ENCODE measurements at places on chromosomes 11 and 22.

DNA sequence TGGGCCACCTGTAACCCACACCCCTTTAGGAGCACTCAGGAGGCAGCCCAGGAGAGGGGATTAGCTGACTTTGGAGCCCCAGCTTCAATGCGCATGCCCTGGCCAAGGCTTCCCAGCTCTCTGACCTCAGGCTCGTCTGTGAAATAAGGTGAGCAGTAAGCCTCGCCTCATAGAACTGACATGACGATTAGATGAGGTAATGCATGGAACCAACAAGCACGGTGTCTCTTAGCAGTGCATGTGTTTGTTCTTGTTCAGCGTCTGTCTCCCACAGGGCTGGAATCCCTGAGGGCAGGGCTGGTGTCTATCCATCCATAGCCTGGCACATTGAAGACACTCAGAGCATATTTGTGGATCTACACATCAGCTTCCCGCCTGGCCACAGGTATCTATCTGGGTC, 415.4 kb downstream of the MN1 start:
- no peak for DNase-seq

DNA sequence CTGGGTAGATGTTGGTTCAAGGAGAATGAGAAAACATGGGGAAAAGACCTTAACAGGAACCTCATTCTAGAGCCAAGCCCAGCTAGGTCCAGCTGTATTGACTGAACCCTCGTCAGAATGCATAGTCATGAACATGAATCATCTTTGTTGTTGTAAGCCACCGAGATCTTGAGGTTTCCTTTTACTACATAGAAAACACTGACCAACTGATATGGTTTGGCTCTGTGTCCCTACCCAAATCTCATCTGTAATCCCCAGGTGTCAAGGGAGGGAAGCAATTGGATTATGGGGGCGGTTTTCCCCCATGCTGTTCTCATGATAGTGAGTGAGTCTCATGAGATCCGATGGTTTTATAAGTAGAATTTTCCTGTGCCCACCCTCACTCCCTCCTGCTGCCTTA, 19.4 kb upstream of the PHOX2A start:
- DNase-seq, result no peak

DNA sequence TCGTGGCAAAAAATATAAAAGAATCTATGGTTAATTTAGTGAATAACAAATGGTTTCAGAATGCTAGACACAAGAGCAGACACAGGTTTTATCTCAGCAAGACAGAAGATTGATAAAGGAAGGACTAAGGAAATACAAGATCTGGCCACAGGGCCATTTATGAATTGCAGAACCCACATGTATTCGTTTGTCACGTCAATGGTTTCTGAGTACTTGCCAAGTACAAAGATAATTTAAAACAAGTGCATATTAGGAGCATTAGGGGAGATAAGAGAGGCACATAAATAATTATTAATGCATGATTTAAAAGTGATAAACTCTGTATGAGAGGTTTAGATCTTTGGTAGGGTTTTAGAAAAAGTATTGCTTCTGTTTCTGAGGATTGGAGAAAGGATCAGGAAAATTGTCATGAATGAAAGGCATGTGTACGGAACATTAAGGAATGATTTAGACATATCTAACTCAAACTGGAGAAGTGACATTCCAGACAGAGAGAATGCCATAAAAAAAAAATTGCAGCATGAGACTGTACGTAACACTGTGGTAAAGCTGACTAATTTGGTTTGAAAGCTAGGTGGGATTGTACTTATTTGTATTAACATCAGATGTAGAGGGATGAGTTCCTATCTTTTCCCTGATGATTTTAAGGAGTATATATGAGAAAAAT, 727.1 kb downstream of the NELL1 start:
- DNase-seq, result no peak

DNA sequence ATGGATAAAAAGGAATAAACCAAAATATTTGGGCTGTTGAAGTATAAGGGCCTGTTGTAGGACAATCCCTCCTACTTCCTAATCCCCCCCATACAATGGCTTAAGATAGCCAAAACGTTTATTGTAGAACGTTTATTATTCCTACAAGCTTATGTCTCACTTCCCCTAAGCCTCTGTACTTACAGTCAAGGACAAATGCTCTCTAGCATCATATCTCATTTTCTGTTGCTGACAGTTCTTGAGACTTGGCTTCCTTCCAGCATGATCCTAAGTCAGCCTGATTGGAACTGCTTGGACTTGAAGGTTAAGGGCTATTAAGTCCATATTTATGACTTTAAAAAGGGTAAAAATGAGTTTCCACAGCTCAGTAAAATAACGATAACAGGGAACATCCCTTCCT, 8.8 kb downstream of the MISFA start:
- DNase-seq, result no peak

DNA sequence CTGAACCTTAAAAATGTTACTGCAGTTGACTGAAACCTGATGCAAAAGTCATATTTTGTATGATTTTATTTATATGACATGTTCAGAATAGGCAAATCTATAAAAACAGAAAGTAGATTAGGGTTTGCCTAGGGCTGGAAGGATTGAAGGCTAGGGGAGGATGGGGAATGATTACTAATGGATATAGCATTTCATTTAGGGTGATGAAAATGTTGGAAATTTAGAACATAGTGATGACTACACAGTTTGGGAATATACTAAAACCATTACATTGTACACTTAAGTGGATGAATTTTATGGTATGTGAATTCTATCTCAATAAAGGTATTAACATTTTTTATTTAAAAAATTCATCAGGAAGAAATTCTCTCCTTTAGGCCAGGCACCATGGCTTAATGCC, 22.9 kb upstream of the PAFAH1B2 start:
- no peak for DNase-seq

DNA sequence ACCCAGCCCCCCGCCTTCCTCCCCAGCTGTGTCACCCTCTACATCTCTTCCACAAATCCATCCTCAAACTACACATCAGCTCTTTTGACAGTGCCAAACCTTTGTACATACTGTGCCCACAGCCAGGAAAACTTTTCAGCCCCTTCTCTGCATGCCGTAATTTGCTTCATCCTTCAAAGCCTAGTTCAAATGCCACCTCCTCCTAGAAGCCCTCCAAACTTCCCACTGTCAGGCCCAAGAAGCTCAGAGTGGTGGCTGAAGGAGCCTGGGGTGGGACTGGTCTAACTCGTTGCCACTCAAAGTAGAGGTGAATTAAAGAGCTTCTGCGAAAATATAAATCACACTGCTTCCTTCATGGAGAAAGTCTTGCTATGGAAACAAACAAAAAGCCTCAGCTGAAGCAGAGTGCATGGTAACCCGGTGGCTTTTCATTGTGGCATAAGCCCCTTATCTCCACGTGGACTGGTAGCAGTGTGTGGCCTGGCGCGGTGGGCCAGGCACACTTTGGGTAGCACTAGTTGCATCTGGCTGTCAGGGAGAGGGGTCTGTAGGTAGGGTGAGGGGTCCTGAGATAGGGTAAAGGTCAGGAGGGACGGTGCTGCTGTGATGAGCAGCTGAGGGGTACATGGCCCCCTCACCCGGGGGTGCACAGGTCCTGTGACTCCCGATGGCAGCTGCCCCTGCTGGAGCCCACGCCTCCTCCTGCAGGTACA, 76.9 kb downstream of the MYO7A start:
- DNase-seq, result no peak

GRCh38 chr11:45078236-45079074, 68.0 kb upstream of the PRDM11 start:
- no peak for DNase-seq

DNA sequence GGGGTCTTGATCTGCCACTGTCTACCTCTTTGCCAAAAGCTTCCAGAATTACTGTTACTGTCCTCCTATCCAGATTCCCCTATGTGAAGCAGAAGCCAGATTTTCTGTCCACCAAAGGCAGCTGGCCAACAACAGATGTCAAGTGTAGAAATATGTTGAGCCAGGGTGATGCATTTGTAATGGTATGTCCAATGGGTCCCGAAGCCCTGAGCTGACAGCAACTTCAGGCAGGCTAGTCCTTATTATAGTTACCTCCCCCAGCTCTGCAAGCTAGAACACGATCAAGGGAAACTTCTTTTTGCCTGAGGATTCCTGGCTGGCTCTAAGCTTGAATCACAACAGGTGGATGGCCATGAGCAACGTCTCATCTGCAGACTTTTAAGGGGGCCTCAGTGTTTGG, 10.2 kb downstream of the PAMR1 start:
- no peak for DNase-seq

- no peak for DNase-seq
Observed at GRCh38 chr22:49956914-49957825, 3.4 kb upstream of the PIM3 start.

DNA sequence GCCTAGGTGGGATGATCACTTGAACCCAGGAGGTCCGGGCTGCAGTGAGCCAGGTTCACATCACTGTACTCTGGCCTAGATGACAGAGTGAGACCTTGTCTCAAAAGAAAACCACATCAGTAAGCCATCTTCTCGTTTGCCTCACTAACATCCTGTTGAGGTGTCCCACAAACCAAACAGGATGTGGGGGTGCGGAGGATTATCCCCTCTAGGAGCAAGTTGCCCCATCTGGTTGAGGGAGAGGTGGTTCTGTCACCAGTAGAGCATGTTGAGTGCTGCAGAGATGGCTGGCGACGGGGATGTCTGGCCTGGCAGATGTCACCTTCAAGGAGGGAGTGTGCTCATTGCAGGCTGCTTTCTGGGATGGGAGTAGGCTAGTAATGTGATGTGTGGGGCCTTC, 72.4 kb downstream of the ZNRF3 start:
- peak; percentile 62 for DNase-seq

GRCh38 chr11:17703951-17704350, 15.4 kb upstream of the MYOD1 start:
- no peak for DNase-seq

DNA sequence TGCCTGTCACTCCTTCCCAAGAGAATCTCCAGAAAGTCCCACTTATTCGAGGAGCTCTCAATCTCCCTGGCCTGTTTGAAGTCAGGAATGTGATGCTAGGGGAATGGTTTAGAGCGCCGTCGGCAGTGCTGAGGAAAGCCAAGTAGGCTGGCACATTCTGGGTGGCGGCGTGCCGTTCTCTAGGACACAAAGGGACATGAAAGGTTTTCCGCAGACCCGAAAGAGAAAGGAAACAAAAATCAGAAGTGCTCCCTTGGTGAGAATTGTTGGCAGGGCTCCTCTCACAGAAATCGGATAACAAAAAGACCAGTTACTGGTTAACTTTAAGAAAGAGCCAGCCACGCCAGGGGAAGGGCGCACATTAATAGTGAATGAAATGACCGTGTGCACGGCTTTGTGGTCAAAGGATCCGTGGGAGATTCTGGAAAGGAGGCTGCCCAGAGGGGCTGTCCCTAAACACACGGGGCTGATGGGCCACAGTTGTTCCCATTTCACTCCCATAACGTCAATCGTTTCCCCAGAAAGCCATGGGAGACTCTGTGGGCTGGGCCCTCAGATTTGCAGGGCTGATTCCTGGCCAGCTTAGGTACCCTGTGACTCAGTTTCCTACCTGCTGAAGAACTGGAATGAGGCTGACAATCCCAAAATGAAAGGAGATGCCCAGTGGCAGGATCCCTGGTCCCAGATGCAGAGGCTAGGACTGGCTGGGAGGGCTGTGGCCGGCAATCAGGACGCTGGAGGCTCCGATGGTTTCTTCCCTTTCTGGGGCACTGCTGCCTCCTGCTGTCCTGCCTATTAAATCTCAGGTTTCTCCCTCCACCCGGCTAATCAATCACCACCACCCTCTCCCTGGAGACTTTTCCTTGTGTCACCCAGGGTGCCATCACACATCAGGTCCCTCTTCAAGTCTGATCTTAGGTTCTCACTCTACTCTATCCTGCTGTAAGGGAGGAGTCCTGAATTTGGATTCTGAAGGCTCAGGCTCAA, 82.3 kb downstream of the RCN1 start:
- DNase-seq, result no peak

DNA sequence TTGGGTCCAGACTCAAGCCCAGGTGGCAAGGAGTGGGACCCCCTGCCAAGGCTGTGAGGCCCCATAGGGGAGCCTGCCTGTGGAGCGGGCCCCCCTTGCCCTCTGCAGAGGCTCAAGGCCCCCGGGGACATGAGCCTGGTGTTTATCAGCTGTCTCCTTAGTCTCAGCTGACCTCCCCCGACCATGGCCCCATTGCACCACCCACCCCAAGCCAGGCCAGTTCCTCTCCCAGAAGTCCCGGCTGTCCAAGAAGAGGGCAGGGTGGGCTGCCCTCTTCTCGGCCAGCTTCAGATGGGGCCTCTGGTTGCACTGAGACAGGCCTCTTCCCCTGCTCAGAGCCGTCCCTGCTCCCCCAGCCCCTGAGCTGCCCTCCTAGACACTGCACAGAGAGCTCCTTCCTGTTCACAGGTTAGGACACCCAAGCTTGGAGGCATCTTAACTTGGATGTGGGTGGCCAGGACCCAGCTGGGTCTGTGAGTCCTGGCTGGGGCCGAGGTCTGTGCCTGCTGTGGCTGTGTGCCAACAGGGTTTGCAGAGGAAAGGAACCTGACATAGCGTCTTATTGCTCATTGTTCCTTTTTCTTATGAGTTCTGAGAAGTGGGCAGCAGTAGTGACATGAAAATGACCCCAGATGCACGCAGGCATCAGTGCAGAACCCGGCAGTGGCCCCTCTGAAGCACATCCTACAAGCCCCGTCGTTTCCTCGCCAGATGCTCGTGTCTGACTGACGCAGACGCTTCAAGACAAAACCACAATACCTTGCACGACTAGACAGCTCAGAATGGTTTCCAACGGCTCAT, 5.4 kb downstream of the TRABD start:
- no peak for DNase-seq

GRCh38 chr22:22903355-22903777, 15.8 kb downstream of the IGLL5 start:
- DNase-seq, result no peak

DNA sequence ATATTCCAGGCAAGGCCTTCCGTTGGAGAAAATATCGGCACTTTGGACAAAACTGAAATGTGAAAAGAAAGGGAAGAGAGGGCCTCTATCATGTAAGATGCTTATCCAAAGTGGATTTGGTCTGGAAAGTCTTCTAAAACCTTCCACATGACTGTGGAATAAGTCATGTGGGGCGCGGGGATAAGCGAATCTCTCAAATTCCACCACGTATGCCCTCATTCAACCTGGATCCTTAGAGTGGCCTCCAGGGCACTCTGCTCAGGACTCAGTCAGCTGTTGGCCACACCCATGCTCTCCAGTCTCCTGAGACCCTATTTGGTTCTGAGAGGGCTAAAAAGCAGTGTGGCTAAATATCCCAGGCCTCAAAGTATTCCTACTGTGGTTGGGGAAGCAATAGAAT, 2.0 kb upstream of the TIMP3 start:
- no peak for DNase-seq

- DNase-seq, result no peak
Observed at GRCh38 chr11:76444065-76444383, 794 bp upstream of the EMSY start.

DNA sequence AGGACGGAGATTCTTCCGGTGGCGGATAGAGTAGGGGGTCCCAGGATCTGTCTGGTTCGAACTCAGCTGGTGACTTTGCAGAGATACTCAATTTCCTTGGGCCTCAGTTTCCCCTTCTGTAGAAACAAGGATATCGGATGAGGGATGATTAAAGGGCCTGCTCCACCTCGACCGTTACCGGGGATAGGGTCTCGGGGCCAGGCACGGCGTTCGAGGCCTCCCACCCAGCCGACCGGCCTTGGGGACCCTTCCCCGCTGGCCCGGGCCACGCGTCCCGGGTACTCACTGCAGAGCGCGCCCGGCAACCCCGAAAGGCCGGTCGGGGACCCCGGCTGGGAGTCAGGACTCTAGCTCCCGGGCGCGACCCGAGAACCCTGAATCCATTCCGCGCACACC, 321 bp downstream of the RHBDD3 start:
- DNase-seq, result no peak
